T-cell (primary cell): ENCODE measurements at places on chromosomes 5 and 9. TPM values are rescaled to one million over a fixed set of nuclear protein-coding genes. Genes with fewer than 3 reads are reported as not detected.

The NAIP gene
- total RNA-seq: 20.9 TPM

The IL7R gene
- total RNA-seq: 924 TPM

GRCh38 chr5:7813576-7813975, 37.4 kb downstream of the CFAP90 start:
- DNase-seq: no peak

- no peak for DNase-seq
These were observed 114.1 kb downstream of the CDK5RAP2 start for GRCh38 chr9:120465685-120466407.

The RAB14 gene
- total RNA-seq: 49.8 TPM
